Fibroblast of skin of right biceps (primary cell): ENCODE measurements at places on chromosomes 3 and 15.

GRCh38 chr3:72696815-72697214 is 151.4 kb downstream of the SHQ1 start:
- no peak for DNase-seq

- no peak for DNase-seq
These were observed 134.7 kb upstream of the TSC22D2 start for GRCh38 chr3:150273396-150273795.

DNA sequence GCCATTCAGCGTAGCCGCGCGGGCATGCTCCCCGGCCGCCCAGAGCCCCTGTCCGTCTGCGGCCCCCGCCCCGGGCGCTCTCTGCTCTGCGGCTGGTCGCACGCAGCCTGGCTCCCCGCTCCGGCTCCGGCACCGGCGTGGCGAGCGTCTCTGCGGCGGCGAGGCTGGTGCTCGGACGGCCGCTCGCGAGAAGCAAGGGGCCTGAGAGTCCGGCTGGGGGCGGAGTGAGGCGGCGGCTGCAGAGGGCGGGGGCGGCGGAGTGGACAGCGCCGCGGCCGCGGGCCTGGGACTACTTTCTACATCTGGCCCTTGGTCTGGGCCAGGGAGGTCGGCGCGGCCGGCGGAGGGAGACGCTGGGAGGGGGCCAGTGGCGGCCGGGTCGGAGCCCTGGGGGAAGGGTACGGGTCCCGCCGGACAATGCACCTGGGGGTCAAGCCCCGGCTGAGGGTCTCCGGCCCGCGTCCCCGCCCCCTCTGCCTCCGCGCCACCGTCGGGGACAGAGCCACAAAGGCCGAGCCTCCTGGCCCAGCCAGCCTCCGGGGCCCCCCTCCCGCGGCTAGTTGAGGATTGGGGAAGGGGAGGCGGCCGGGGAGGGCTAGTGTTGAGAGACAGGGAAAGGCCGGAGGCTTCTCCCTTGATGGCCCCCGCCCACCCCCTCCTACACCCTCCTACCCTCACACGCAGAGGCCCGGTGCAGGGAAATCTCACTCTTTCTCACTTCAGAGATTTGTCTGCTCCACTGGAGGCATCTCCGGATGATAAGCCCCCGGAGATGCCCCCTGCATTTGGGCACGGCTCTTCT is at the start of gene PRTG:
Gene PRTG, minus strand, starts transcription at position 226 of the 802 bp plus-strand sequence. Its CDS starts 221 bp downstream, at position 5.
- DNase-seq = peak; percentile 42

DNA sequence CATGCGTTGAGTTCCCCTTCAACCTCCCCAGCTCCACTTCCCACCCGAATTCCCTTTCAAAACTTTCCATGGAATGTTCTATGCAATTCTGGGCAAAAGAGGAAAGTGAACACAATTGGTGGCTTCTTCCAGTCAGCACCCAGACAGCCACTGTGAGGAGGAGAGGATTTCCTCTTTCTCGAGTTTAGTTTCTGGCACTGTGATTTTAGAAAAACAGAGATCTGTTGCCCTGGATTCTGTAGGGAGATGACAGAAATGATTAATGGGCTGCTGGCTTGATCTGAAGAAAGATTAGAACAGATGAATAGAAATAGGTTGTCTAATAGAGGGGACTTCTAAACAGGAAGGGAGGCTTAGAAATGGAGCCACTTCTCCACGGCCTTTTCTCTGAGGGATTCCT is 172.0 kb downstream of the MCTP2 start:
- peak; percentile 32 for DNase-seq

DNA sequence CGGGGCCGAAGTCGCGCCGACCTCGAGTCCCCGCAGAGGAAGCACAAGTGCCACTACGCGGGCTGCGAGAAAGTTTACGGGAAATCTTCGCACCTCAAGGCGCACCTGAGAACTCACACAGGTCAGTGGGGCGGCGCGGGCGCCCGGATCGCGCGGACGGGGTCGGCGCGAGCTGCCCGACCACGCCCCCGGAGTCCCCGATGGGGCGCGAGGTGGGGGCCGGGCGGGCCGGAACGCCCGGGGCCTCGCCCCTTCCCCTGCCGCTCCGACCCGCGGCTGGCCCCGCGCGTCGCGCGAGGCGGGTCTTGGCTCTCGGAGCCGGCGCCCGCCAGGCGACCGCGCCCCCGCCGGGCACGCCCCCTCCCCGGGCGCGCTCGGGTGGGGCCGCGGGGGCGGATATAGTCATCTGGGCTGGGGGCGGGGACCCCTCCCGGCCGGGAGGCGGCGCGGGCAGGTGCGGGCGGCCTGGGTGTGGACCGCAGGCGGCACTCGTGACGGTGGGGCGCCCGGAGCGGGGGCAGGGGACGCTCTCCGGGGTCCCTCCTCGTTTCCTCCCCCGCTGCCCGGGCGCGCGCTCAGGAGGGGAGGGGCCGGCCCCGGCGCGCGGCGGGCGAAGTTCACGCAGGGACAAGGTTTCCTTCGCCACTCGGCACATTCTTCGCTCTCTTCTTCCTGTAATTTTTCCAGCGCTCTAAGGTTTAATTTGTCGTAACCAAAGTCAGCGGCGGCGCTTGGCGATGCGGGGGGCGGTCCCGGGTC is 1.2 kb downstream of the KLF13 start:
- peak; percentile 43 for DNase-seq

DNA sequence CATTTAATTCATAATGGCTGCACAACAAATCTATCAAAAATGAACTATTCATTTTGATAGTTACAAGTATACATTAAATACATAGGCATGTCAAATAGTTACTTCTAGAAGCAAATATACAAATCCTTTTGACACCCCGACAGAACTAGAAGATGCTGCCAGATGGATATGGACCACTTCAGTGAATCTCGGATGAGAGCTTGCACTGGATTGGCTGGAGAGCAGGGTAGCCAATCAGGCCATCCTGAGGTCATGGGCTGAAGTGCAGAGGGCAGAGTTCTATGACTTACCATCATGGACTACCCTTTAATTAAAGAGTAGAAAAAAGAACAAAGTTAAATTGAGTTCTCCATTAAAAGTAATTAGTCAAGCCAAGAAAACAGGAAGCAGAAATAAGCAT is 8.3 kb downstream of the CCNL1 start:
- DNase-seq = no peak

DNA sequence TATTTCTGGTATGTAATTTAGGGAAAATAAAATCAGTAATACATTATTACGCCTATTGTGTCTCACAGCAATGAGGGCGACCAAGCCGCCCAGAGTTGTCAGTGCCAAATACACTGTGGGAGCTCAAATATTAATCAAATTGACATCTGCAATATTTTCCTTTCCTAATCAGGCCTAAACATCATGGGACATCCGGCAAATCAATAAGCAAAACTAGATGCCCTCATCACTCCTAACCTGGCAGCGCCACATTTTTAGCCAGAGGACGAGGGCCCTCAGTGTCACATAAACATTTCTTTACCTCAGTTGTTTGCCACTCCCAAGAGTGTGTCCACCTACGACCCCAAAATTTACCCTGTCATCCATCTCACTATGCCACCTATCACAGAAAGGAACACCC is 64.1 kb downstream of the WDR72 start:
- DNase-seq = no peak
